ENCODE measurements at places on chromosomes 7 and 10. TPM values are rescaled to one million over a fixed set of nuclear protein-coding genes. Genes with fewer than 3 reads are reported as not detected.

GRCh38 chr7:99539213-99539811 lies 12.6 kb downstream of the FAM200A start:
- DNase-seq: no peak

CACNB2 gene
- total RNA-seq: 55.9 TPM

TMEM178B gene
- 38.2 TPM for total RNA-seq

HECW1 gene
- not detected for total RNA-seq

TRPV6 gene
- total RNA-seq: 0.05 TPM

NACAD gene
- 3.5 TPM for total RNA-seq

All from left ventricle myocardium superior (tissue), 1 donor.